ENCODE measurements at places on chromosomes 1 and 21.

GRCh38 chr1:17277511-17278159 lies 28.7 kb downstream of the PADI3 start:
- no peak for DNase-seq

GRCh38 chr1:1891349-1892078 lies 627 bp upstream of the GNB1 start:
- peak; percentile 78 for DNase-seq

DNA sequence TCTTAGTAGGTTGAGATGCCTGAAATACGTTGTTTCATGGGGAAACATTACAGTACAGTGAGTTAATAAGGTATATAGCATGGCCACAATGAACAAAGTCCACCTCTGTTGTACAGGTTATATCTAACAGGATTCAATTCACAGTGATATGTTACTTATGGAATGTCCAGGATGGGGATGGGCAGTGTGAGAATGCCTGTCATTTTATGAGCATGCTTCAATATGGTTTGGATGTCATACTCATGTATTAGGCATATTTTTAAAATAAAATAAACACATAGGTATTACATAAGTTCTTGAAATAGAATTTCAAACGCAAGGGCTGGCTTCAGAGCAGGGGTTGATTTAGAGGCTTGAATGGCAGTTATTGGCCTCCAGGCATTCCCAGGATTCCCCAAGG lies 6.1 kb upstream of the PHLDA3 start:
- DNase-seq, result no peak

- DNase-seq, result no peak
Measured at GRCh38 chr1:232149287-232150201, 480.4 kb downstream of the SIPA1L2 start.

GRCh38 chr1:52920791-52921291 lies 699 bp downstream of the ECHDC2 start:
- DNase-seq, result no peak

DNA sequence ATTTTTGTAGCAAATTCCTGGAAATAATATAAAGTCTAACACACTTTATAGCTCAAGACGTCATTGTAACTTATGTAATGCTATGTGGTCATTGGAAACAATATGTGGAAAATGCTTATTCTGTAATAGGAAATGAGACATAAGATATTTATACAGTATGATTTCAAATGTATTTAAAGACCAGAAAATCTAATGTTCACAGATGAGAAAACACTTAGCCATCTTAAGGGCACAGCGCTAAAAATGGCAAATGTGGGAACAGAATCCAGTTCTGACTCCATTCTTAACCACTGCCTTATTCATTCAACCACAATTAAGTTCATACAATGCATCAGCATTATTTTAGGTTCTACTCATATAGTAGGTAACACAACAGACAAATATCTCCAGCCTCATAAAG lies 12.5 kb downstream of the CSDE1 start:
- DNase-seq, result no peak

DNA sequence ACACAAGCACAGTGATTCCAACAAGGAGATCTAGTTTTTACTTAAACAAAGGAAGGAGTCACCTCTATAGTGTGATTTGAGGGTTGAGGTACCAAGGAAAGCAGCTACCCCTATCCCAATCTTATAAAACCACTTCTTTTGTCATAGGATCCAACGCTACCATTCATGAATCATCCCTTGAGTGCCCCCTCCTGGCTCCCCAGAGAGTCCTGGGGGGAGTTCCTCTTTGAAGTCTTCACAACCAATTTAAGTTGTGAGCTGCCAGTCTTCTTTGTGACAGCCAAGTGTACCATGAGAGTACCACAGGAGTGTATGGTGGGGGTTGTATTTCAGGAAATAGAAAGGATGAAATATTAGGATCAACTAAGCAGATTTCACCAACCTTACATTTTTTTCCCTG lies 39.1 kb upstream of the NHLH2 start:
- DNase-seq, result peak; percentile 38

DNA sequence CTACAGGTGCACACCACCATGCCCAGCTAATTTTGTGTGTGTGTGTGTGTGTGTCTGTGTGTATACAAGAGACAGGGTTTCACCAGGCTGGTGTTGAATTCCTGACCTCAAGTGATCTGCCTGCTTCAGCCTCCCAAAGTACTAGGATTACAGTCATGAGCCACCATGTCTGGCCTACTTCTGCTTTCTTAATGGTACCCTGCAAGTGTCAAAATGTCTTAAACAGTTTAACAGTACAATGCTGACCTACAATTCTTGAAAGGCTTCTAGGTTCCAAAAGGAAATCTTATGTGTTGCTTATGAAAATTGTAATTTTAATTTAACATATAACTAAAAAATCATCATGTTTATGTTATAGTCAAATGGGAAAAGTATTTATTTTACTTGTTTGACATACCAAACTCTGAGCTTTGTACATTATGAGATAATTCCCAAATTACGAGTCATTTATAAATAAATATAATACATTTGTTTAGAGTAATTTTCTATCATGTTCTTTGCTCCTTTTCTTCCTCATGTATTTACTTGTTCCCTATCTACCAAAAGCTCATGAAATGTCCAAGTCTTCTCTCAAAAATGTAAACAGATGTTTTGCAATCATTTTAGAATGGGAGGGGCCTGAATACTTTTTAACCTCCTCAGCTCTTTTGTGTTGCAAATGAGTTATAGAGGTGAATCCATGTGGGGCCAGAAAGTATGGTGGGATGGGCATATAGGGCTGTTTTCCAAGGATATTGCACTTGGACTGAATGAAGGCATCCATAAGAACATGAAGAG lies 8.4 kb upstream of the VCAM1 start:
- no peak for DNase-seq

- no peak for DNase-seq
Measured at GRCh38 chr1:39648496-39648895, 9.1 kb upstream of the HEYL start.

GRCh38 chr1:241447031-241447644 lies 72.4 kb downstream of the FH start:
- no peak for DNase-seq

- no peak for DNase-seq
Measured at GRCh38 chr1:54002544-54003248, 15.3 kb downstream of the LDLRAD1 start.

DNA sequence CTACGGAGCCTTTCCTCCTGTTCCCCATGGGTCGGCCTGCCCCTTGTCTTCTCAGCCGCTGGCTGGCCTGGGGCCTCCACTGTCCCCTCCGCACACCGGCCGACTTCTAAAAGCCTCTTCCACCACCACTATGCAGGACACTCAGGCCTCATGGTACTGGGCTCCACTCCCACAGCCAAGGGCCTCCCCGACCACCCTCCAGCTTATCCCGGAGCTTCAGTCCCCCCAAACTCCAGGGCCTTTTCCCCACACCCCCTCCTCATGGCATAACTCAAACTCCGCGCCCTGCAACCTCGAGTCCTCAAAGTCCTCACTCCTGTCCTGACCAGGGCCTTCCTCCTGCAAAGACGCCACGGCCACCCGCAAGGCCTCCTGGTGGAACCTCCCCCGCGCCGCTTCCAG lies 2.0 kb downstream of the LRRC41 start:
- DNase-seq, result no peak

GRCh38 chr1:58304346-58304975 lies 242.1 kb downstream of the OMA1 start:
- DNase-seq, result no peak

DNA sequence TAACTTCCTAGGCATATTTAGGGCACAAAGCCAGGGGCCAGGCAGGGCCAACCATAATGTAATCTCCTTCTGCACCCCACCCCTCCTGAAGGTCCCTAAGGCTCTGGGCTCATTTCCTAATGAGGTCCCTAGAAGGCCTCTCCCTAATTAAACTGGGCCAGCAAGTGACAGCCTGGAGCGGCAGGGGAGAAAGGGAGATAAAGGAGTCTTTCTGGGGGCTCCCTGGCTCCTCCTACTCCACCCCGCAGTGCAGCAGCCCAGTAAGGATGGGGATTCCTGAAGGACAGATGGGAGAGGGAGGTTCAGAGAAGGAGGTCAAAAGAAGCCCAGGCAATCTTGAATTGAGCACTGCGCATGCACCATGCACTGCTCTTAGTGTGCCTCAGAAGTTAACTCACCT lies 12.8 kb downstream of the LRP8 start:
- no peak for DNase-seq

DNA sequence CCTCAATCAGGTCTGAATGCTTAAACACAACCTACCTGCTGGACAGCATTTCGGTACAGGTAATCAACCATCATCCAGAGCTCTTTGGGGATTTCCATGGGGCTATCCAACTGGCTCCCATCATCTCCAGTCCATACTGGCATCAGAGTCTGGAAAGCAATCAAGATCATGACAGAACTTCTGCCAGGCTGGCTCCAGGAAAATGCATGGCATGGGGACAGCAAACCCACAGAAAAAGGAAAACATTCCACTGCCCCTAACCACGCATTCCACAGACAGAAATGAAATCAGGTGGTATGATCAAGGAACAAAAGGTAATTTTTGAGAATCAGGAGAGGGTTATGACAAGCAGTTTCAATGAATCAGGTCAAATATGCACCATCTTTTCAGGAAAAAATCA lies 9.1 kb upstream of the MTF1 start:
- DNase-seq, result no peak

GRCh38 chr21:43872531-43873197 lies 7.6 kb downstream of the AGPAT3 start:
- no peak for DNase-seq

- DNase-seq, result no peak
Measured at GRCh38 chr1:243496187-243496646, 240.4 kb downstream of the SDCCAG8 start.

GRCh38 chr1:206735553-206736031 lies 35.0 kb upstream of the IL19 start:
- DNase-seq, result no peak

GRCh38 chr1:10615332-10615731 lies 140.6 kb downstream of the PEX14 start:
- DNase-seq, result no peak
